Activated CD4-positive, alpha-beta T cell treated with anti-CD3 and anti-CD28 coated beads, Interleukin-2, Interleukin-6, amounts not matched to agents 100 ng/mL and 50 ng/mL, durations not matched to agents 16 hours and 8 hours (primary cell): ENCODE measurements at places on chromosomes 2 and 18.

GRCh38 chr2:1670636-1671035, 73.7 kb downstream of the PXDN start:
- no peak for DNase-seq

DNA sequence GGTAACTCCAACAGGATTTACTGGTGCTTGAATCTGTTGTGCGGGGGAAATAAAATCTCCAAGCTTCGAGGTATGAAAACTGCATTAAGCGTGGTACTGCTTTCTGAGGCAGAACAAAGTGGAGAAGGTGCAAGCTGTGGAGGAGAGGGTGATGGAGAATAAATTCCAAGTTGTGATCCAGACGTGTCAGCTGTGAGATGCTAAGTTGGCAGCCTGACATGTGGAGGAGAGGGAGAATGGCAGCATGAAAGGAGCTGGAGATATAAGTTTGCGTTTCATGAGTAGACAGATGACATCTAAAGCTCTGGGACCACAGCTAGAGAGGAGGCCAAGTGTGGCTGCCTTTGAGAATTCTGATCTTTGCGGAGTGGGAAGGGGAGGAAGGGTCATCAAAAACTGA, 411.8 kb downstream of the FBXO15 start:
- no peak for DNase-seq

GRCh38 chr18:10681581-10682367, 155.9 kb downstream of the NAPG start:
- no peak for DNase-seq

DNA sequence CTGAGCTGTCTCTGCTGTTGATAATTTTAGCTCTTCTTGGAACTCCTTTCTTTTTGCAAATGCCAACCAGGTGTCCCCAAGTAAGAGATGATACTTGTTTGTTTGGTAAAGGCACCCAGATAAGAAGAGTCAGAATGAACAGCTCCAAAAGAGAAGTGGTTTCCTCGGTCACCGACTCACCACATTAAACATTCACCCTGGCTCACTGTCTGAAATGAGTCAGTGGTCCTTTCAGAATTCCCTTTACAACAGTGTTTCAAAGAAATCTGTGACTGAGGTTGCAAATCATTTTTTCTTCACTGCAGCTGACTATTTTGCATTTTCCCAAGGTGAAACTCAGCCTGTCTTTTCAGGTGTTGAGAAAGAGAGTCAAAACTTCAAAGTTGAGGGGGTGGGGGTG, 16.2 kb upstream of the CXCR4 start:
- peak; percentile 77 for DNase-seq

DNA sequence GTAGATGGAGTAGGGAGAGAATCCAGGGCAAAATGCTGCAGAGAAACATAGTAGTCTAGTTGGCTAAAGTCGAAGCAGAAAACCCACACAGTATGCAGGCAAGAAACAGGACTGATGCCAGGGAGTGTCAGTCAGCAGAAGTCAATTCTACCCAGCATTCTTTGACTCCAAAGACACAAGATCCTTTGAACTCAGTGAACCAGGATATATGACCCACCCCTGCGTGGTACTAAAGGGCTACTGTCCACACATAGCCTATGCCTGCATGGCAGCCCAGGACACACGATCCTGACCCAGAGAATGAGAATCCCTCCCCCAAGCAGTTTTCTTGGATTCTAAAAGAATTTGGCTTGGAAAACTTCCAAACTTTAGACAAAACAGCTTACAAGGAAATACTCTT, 42.5 kb downstream of the ALK start:
- no peak for DNase-seq

- DNase-seq = no peak
Observed at GRCh38 chr2:241350530-241350877, 5.6 kb upstream of the FARP2 start.

DNA sequence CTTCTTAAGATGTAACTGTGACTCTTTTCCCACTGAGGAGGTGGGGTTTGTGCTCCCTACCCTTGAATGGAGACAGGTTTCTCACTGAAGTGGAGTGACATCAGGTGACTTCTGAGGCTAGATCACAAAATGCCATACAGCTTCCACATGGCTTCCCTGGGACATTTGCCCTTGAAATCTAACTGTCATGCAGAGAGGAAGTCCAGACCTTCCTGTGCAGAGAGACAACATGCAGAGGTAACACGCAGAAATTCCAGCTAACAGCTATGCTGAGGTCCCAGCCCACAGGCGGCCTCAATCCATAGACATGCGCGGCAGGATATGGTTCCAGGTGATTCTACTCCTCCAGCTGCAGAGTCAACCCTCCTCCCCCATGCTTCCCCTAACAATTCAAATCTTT, 119.0 kb downstream of the TRIB2 start:
- no peak for DNase-seq

DNA sequence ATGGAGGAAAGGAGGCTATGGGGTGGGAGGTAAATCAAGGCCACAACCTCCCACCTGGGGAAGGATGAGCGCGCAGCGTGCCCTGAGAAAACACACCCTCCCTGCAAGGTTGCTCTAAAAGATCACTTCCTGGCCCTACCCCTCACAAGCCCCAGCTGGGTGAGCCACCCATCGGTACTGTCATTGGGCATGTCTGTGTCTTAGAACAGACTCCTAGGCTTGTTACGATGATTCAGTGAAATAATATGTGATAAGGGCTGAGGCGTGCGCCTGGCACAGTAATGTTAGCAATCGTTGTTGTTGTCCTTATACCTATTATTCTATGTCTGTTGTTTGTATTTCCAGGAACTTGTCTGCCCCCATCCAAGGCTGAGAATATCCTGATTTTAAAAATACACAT, 175.1 kb downstream of the ZFP36L2 start:
- DNase-seq = no peak

DNA sequence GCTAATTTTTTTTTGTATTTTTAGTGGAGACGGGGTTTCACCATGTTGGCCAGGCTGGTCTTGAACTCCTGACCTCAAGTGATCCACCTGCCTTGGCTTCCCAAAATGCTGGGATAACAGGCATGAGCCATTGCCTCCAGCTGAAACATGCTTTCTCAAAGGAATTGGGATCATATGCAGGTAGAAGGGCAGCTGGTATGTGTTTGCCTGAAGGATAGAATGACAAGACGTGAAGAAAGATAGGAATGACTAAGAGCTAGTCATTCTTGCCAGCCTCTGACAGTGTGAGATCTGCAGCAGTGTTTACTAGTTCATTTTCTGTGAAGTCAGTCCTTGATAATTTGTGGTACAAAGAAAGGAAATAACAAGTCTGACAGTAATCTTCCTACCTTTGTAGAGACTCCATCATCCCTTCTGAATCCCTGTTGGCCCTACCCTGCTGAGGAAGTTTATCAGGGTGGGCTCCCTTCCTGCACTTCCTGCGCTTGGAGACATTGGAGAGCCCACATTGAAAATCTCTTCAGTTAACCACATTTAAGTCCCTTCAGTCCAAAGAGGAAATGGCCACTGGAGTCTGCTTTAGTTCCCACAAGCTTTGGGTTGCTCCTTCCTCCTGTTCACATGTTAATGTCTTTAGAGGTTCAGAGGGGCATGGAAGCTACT, 14.7 kb downstream of the CFLAR start:
- DNase-seq = peak; percentile 85

- DNase-seq = no peak
Observed at GRCh38 chr2:119473621-119474370, 42.1 kb downstream of the TMEM37 start.

GRCh38 chr2:46535360-46535759, 56.0 kb downstream of the TMEM247 start:
- DNase-seq = peak; percentile 72

DNA sequence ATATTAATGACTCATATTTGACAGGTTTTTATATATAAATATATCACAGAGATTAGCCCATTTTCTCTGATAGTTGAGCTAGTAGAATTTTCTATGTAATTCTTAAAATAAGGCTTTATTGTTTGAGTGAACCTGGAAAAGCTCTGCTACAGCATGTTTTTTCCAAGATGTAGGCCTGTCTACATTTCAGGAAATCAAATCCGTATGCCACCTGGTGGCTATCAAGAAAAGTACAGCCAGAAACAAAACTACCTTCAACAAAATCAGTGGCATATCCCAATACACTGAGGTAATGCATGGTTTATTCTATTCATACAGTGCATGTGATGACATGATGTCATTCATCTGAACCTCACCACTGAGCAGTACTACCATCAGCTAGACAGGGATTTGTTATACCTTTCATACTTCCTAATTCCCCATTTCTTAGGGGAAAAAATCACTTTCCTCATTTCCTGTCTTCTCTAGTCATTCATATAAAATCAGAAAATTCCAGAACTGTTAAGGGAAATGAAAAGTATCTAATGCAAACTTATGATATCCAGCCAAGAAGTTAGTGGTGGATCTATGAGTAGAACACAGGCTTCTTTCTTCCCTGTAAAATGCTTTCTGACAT, 310.4 kb upstream of the SYT4 start:
- DNase-seq = peak; percentile 36

- DNase-seq = no peak
Observed at GRCh38 chr2:102726128-102727087, 35.4 kb upstream of the TMEM182 start.

DNA sequence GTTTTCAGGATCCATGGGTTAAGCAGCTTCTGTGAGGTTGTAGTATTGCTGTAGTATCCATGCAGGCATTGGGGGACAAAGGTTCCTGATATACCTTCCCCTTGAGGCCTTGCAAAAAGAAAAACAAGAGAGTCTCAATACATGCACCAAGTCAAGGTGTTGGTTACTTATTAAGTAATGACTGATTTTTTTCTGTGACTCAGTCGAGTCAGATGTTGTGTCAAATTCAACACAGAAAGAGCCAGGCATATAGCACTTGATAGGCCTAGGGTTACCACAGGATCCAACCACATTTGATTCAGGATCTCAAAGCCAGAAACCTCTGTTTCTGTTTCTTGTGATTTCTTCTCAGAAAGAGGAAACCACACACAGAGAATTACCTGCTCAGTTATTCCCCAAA, 24.9 kb upstream of the CD8A start:
- no peak for DNase-seq

DNA sequence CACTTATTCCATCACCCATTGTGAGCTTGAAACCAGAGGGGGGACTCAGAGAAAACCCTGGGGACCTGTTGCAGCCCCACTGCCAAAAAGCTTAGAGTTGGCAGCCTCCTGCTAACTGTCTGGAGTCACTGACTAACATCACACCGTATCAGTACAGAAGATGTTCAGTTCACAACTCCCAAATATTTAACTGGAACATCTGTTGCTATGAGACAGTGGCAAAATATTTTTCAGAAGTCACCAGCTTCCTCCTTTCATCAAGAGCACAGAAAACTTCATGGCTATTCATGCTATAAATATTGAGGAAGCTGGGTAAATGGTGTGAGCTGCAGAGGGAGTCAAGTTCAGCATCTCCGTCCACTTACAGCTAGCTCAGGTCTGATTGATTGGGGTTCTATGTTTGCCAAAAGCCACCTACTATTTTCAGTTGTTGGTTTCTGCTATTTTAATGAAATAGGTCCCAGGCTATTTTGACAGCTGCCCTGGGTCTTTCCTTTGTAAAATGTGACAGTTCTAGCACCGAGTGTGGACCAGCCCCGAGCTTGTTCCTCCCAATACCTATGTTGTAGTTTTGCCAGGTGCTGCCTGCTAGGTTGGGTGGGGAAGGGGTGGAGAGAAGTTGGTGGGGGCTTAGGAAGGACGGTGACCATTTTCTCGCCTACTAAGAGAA, 9.8 kb downstream of the TUBB6 start:
- no peak for DNase-seq

DNA sequence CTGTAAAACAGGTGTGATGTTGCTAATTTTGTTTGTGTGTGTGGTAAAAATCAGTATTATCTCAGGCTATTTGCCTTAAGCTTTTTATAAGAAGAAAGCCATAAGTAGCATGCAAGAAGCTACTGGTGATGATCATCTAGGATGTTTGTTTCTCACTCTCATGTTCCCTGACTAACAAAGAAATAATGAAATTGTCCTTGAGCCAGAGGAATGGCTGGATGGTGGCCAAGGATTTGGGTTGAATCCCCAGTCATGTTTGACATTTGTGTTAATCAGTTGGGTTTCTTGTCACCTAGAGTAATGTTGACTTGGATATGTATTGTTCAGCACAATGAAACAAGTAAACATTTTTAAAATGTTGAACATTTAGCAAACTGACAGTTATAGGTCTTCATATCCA, 496.8 kb upstream of the ZEB2 start:
- no peak for DNase-seq

DNA sequence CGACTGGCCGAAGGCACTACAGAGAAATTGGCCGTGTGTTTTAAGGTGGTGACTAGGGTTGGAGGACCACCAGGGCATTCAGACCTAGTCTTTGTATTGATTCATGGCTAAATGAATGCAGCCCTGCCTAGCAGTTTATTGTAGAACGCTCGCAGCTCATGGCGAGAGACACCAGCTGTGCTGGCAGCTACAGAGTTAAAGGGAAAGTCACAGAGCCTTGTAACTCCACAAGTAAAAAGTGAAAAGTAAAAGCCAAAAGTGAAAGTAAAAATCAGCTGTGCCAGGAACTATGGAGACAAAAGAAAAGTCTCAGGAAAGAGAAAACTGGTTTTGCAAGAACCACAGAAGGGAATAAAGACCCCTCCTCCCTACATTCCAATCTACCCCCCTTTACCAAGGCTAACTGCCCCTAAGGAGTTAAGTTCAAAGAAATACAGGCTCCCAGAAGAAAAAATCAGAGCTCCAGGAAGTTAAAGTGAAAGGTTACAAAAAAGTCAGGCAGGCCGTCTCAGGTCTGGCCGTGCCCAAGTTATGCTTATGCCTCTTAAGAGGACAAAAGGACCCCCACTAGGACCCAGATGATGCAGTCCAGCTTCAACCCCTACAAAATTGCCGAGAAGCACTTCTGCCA, 46.4 kb upstream of the SELENOI start:
- peak; percentile 35 for DNase-seq

DNA sequence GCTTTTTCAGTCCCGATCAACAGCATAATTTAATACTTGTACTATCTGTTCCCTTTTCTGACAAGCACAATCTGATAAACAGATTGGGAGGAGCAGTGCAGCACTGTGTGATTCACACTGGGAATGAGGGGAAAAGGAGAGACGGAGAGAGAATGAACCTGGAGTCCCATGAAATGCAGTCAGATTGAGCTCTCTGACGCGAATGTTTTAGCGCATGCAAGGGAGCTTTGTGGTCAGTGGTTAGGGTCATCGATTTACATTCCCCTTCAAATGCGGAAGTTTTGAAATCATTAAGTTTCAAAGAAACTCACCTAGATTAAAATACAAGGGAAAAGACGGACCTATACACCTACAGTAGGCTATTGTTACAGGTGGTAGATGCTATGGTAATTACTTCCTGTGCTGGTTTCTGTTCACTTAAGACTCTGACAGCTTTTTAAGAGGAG, 99.6 kb downstream of the KCTD1 start:
- no peak for DNase-seq

GRCh38 chr2:222025881-222026271, 272.9 kb downstream of the PAX3 start:
- no peak for DNase-seq

- peak; percentile 34 for DNase-seq
Observed at GRCh38 chr2:144619760-144620159, 99.8 kb upstream of the ZEB2 start.
